Right ventricle myocardium inferior (tissue), 1 donor: ENCODE measurements at places on chromosomes 6 and 20. TPM values are rescaled to one million over a fixed set of nuclear protein-coding genes. Genes with fewer than 3 reads are reported as not detected.

- no peak for DNase-seq
Measured at GRCh38 chr6:25452031-25452430, 172.9 kb downstream of the CARMIL1 start.

GRCh38 chr6:112015725-112016124, 38.2 kb upstream of the CCN6 start:
- no peak for DNase-seq

Gene FNDC1
- 1.5 TPM for total RNA-seq

- peak; percentile 85 for DNase-seq
Measured at GRCh38 chr20:19688031-19688806, 69.8 kb upstream of the RIN2 start.

Gene GID8
- total RNA-seq, result 16.1 TPM

Gene SRPK1
- total RNA-seq, result 18.7 TPM

DNA sequence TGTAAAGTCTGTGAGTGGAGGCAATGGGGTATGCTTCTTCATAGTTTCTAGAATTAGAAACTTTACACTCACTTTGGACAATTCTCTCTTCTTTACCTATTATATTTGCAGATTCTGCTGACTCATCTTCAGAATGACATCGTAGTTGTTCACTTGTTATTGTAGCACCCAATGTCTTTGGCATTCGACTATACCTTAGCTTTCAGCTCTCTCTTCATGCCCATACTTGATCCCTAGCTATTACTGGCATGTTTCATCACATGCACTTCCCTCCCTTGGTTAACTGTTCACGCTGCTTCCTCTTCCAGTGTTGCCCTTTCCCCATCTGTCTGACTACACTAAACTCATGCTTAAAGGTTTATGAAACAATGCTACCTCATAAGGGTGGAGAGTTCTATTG, 298.1 kb upstream of the TCF21 start:
- DNase-seq, result no peak

GRCh38 chr6:108608453-108609275, 47.9 kb downstream of the FOXO3 start:
- DNase-seq, result no peak

- no peak for DNase-seq
Measured at GRCh38 chr6:1767481-1768246, 157.9 kb downstream of the FOXC1 start.

Gene CCDC170
- total RNA-seq, result 0.38 TPM

GRCh38 chr20:31652917-31653396, 15.2 kb downstream of the COX4I2 start:
- DNase-seq, result no peak
